ENCODE measurements at places on chromosomes 3 and 15. TPM values are rescaled to one million over a fixed set of nuclear protein-coding genes. Genes with fewer than 3 reads are reported as not detected.

LEO1 gene
- total RNA-seq, result 10.0 TPM

CCDC54 gene
- not detected for total RNA-seq

KY gene
- not detected for total RNA-seq

CCDC71 gene
- 19.4 TPM for total RNA-seq

UBL7 gene
- total RNA-seq, result 32.4 TPM

- no peak for DNase-seq
Observed at GRCh38 chr3:17065881-17066280, 181.1 kb downstream of the PLCL2 start.

DNA sequence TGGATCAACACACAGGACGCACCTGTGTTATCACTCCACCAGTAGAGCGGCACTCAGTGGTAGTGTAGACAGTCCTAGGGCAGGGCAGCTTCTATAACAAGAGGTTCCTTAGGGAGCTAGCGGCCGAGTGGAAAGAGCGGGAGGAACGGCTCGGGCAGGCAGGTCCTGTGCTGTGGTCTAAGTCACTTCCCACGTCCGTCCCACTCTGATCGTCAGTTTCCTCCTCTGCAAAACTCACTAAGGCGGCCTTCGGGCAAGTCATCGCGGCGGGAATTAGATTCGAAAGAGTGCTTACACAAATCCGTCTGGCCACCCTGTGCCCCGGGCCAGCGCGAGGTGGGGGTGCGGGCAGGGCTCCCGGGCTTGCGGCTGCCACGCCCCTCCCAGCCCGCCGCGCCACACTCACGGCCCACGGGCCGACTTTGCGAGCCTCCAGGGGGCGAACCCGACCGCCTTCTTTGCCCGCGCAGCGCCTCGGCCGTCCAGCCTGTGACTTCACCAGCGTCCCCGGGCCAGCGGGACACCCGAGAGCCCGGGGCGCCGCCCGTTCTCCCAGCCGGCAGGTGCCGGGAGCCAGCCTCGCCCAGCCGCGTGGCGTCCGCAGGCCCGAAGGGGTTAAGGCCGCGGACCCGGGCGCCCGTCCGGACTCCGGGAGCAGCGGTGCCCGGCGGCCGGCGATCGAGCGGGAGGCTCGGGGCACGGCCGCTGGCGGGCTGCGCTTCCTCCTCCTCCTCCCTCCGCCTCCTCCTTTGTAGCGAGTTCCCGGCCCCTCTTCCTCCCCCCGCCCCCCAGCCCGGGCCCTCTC, 416 bp upstream of the CORO2B start:
- DNase-seq, result peak; percentile 93

GRCh38 chr15:42133886-42134502, 22.4 kb downstream of the PLA2G4F start:
- peak; percentile 90 for DNase-seq

GRCh38 chr3:48301800-48302166, 31.7 kb downstream of the SPINK8 start:
- DNase-seq, result no peak

DNA sequence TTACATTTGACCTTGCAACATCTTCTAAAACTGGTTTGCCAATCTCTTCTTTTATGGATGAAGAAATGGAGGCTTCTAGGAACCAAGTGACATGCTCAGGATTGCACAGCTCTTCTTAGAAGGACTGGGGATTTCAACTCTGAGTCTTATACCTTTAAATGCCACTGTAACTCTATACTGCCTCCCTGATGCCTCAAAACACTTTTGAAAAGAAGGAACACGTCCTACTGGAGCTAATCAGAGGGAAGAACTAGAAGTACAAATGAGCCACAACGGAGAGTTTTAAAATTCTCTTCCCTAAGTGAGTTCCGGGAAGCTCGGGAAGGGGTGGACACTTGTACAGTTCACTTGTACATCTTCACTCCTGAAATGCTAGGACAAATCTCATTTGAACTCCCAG, 949 bp upstream of the MITF start:
- no peak for DNase-seq

DNA sequence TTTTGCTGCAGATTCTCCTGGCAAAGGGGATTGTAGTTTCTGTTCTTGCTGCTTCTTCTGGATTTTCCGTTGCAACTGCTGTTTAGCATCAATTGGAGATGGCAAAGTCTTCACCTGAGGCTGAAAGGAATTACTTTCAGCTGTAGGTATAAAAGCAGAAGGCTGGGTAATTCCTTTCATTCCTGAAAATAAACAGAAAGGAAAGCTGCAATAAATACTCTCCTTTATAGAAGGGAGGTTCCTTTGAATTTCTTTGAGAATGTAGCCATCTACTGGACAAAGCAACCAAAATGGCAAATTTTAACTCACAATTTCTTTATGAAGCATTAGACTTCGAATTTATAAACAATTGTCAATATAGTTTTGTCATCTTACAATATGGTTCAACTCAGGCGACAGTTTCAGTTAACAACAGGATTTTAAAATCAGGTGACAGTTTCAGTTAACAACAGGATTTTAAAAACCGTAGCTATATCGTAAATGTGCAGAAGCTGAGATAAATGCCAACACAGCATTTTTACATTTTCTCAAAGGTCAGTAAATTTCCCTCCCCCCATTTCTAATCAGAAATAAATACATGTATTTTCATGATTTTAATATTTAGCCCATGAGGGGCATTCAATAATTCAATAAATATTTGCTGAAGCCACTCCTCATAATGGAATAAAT, 104.9 kb upstream of the NEDD4 start:
- no peak for DNase-seq

DNA sequence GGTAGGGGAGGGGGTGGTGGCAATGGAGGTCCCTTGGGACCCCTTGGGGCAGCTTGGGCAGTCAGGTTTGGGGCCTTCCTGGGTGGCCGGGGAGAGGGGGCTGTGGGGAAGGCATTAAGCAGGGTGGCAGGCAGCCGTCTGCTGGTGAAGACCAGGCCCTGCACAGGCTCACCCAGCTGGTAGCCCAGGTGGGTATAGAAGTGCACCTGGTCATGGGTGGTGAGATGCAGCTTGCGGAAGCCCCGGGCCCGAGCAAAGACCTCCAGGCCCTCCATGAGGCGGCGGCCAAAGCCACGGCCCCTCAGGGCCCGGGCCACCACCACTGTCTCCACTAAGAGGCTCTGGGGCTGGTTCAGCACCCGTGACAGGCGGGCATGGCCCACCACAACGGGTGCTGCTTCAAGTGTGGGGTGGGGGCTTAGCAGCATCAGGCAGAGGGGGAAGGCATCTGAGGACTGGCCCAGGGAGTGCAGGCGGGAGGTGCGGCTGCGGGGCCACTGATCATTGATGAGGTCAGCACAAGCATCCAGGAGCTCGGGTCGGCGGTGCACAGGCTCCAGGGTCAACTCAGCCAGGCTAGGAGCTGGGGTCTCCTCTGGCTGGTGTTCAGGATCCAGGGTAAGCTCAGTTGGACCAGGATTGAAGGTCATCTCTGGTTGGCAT, 2.4 kb downstream of the HYAL3 start:
- DNase-seq, result no peak

DNA sequence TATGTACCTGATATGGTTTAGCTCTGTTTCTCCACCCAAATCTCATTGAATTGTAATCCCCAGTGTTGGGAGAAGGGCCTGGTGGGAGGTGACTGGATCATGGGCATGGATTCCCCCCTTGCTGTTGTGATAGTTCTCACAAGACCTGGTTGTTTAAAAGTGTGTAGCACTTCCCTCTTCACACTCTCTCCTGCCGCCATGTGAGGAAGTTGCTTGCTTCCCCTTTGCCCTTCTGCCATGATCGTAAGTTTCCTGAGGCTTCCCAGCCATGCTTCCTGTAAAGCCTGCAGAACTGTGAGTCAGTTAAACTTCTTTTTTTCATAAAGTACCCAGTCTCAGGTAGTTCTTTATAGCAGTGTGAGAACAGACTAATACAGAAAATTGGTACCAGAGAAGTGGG, 93.1 kb downstream of the C3orf70 start:
- DNase-seq, result no peak

- no peak for DNase-seq
Observed at GRCh38 chr15:26260517-26261133, 397.5 kb upstream of the ATP10A start.

GRCh38 chr3:45552794-45553371, 41.7 kb upstream of the LIMD1 start:
- DNase-seq, result peak; percentile 20

GRCh38 chr3:32366638-32367397, 24.8 kb upstream of the CMTM7 start:
- no peak for DNase-seq

- peak; percentile 96 for DNase-seq
Observed at GRCh38 chr3:69013253-69014021, at the start of gene EOGT. Gene EOGT (minus strand): TSS chr3:69013684. CDS start chr3:69009846, 3,838 bp downstream.

DNA sequence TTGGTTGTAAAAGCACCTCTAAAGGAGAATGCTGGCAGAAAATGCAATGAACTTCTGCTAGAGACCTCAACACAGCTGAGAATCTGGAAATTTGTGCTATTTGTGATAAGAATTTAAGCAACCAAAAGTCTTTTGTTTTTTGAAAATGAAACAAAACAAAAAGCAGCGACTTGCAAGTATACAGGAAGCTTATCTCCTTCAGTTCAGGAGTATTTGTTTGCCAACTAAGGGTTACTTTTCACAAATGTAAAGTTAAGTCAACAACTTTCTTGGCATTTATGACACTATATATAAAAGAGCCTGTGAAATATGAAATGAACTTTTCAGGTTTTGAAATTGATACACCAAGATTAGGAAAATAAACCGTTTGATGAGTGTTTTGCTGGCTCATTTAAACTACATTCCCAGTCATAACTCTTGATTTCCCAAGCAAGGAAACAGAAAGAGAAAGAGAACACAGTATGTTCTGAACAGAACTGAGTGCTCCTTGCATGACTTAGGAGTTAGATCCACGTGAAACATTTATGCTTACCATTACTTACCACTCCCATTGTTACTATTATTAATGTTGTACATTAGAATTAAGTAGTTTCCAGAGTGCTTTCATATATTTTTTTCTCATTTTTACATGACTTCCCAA, 92.3 kb upstream of the COL8A1 start:
- DNase-seq, result no peak

DNA sequence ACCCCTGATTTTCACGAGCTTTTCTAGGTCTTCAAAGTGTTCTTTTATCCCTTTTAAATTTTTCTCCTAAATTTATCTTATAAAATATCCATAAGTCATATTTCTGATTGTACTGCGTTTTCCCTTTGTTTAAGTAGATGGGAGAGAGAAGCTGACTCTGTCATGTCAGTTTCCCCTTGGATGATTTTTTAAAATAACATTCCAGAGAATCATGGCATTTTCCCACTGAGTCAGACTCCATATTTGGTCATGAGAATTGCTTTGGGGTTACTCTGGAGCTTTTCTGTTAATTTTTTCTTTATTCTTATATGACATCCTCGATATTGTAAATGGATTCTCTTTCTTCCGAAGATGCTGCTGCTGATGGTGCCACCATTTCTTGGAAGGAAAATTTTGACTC, 28.6 kb upstream of the UMPS start:
- DNase-seq, result no peak
